ENCODE measurements at places on chromosomes 6 and 20. TPM values are rescaled to one million over a fixed set of nuclear protein-coding genes. Genes with fewer than 3 reads are reported as not detected.

The PNLDC1 gene
- 0.39 TPM for total RNA-seq

The PRICKLE4 gene
- 1.5 TPM for total RNA-seq

The TRIM15 gene
- 0.35 TPM for total RNA-seq

The NMBR gene
- total RNA-seq = not detected

The BANF2 gene
- total RNA-seq = not detected

The BFSP1 gene
- total RNA-seq = 3.0 TPM

The FIG4 gene
- 24.8 TPM for total RNA-seq

The ALDH8A1 gene
- total RNA-seq = 0.46 TPM

DNA sequence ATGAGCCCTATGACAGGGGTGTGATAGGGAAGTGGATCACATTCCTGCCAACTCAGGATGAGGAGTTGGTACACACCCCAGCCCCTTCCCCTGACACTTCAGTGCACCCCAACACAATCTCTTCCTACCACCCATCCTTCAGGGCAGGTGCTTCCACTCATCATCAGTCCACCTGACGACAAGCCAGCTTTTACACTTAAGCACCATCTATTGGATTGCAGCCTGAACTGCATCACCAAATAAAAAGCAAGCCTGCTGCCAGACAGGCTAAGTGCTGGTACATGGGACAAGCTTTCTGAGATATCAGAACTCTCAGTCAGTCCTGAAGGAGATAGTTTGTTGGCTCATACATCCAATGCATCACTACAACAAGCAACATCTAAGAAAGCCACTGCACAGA is 69.0 kb upstream of the TMEM200A start:
- H3K36me3 ChIP-seq = no peaks in the 10 kb centered on the region
- H3K27me3 ChIP-seq = no peaks in the 10 kb centered on the region
- DNase-seq = no peak
- H3K4me3 ChIP-seq = no peak overlapping the region
- H3K4me1 ChIP-seq = no peaks in the 10 kb centered on the region

- no peaks in the 10 kb centered on the region for H3K27me3 ChIP-seq
- no peak overlapping the region for H3K4me3 ChIP-seq
- no peak for DNase-seq
Observed at GRCh38 chr6:73978330-73978729, 282.3 kb downstream of the CD109 start.

GRCh38 chr20:34683667-34684066 is 6.8 kb upstream of the PIGU start:
- H3K36me3 ChIP-seq = no peaks in the 10 kb centered on the region
- no peaks in the 10 kb centered on the region for H3K27me3 ChIP-seq
- H3K4me1 ChIP-seq = no peaks in the 10 kb centered on the region
- no peak overlapping the region for H3K4me3 ChIP-seq
- DNase-seq = no peak

DNA sequence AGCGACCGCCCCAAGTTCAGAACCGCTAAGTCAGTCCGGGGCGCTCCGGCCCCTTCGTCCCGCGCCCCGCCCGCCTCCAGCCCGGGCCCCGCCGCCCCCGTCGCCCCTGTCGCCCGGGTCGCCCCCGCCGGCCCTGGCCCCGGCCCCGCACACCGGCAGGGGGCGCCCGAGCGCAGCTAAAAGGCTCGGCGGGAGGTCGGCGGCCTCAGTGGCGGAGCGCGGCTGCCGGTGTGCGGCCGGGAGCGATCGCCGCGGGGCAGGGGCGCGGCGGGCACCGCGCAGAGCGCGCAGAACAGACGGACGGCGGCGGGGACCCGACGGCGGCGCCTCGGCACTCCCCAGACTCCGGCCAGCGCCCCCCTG is at the start of gene FNDC1:
TSS of gene FNDC1 (plus strand) at position 208 of the 363 bp plus-strand sequence. CDS start 197 bp downstream, outside the sequence.
- H3K4me3 ChIP-seq = peak within 1 kb of the TSS; percentile 77
- H3K4me1 ChIP-seq = peaks cover 15% of the 10 kb centered on the region
- peak; percentile 63 for DNase-seq
- H3K27ac ChIP-seq = no peak within 1 kb of the TSS
- H3K27me3 ChIP-seq = peaks cover 90% of the 10 kb centered on the region

- H3K27ac ChIP-seq = no peak overlapping the region
- peaks cover 3% of the 10 kb centered on the region for H3K4me1 ChIP-seq
- H3K27me3 ChIP-seq = no peaks in the 10 kb centered on the region
- no peaks in the 10 kb centered on the region for H3K36me3 ChIP-seq
- DNase-seq = peak; percentile 44
Observed at GRCh38 chr6:127547215-127547614, 28.1 kb upstream of the MTCL3 start.

GRCh38 chr6:40668203-40668602 is 81.0 kb upstream of the LRFN2 start:
- H3K4me3 ChIP-seq = no peak overlapping the region
- DNase-seq = no peak
- H3K36me3 ChIP-seq = peaks cover 21% of the 10 kb centered on the region
- H3K4me1 ChIP-seq = no peaks in the 10 kb centered on the region
- no peak overlapping the region for H3K27ac ChIP-seq

DNA sequence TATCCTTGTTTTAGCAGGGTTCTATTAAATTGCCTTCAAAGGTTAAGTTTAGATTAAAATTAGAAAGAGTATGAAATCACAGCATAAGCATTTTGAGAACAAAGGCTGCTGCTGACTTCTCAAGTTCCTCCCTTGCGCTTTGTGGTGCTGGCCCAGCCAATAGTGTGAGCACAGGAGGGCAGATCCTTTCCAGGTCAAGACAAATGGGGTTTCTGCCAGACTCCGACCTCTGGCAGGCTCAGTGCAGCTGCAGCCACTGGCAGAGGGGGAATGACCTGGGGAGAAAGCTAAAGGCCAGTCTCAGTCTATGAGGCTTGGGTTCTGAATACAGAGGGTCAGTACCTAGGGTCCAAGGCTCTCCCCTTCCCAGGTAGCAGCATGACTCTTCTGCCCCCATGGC is 27.0 kb downstream of the CLIC5 start:
- peak; percentile 11 for DNase-seq
- H3K36me3 ChIP-seq = no peaks in the 10 kb centered on the region
- no peaks in the 10 kb centered on the region for H3K4me1 ChIP-seq
- H3K27ac ChIP-seq = no peak overlapping the region

GRCh38 chr6:158338311-158339112 is 26.2 kb downstream of the TULP4 start:
- DNase-seq = no peak
- H3K27ac ChIP-seq = peak overlapping the region; percentile 96
- H3K4me3 ChIP-seq = peak overlapping the region; percentile 23
- peaks cover 30% of the 10 kb centered on the region for H3K36me3 ChIP-seq
- H3K27me3 ChIP-seq = no peaks in the 10 kb centered on the region
- peaks cover 62% of the 10 kb centered on the region for H3K4me1 ChIP-seq

- H3K4me1 ChIP-seq = peaks cover 7% of the 10 kb centered on the region
- no peaks in the 10 kb centered on the region for H3K36me3 ChIP-seq
Observed at GRCh38 chr6:32406857-32407256, at the start of gene BTNL2. Gene BTNL2, minus strand, starts transcription at chr6:32407181. Its CDS starts 58 bp downstream, at chr6:32407123.

- no peaks in the 10 kb centered on the region for H3K27me3 ChIP-seq
- peaks cover 36% of the 10 kb centered on the region for H3K4me1 ChIP-seq
- no peak overlapping the region for H3K27ac ChIP-seq
- no peaks in the 10 kb centered on the region for H3K36me3 ChIP-seq
- no peak for DNase-seq
- H3K4me3 ChIP-seq = no peak overlapping the region
Observed at GRCh38 chr20:46558511-46558959, 8.1 kb upstream of the OCSTAMP start.
